AG04450 (cell line): ENCODE measurements at places on chromosomes 4 and X. TPM values are rescaled to one million over a fixed set of nuclear protein-coding genes. Genes with fewer than 3 reads are reported as not detected.

- peak; percentile 33 for DNase-seq
These were observed 5.5 kb downstream of the INPP4B start for GRCh38 chr4:142840516-142841123.

BEX5 gene
- polyA plus RNA-seq = not detected in 2 replicates

DNA sequence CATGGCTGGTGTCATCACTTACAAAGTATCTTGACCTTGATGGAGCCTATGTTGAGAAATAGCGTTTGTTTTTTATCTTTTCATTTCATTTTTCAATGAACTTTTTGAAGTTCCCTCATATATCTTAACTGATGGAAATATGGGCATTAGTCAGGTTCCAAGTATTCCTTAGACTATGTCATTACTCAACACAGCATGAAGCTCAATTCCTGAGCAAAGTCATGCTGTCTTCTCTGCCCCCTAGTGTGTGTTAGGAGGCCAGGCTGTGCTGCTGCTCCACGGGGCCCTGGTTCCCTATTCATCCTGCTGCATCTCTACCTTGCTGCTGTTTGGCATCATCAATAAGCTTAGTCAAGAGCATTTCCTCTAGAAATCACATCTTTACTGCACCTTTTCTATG is 40.9 kb downstream of the GPR143 start:
- no peak for DNase-seq

DNA sequence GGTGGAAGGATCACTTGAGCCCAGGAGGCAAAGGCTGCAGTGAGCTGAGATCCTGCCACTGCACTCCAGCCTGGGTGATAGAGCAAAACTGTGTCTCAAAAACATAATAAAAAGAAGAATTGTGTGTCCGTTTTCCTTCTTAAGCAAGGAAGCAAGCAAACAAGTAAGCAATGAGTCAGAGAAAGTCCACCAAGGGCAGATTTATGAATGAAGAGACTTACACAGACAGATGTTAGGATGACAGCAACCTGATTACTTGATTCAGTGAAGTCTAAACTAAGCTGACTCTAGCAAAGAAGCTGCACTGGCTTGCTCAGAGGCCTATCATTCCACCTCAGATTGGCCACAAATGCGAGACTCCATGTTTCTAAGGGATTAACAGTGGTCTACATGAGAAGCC is 34.1 kb upstream of the SCML1 start:
- no peak for DNase-seq

DNA sequence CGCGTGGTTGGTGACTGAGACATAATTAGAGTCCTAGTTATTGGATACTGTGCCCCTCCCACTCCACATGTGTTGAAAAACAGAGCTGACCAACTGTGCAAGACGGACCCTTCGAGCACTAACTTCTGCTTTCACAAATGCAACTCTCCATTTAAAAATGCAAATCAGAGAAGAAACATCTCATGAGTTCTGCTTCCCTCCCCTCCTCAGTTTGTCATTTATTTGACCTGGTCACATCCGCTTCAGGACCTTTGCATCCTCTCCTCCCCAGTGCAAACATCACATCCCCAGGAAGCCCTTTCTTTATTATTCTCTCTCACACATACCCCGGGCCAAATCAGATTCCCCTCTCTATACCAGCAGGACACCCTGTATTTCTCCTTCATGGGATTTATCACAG is 38.1 kb upstream of the NOCT start:
- DNase-seq = no peak

ZCCHC18 gene
- 1.9 and 2.1 TPM in 2 replicates for polyA plus RNA-seq

DNA sequence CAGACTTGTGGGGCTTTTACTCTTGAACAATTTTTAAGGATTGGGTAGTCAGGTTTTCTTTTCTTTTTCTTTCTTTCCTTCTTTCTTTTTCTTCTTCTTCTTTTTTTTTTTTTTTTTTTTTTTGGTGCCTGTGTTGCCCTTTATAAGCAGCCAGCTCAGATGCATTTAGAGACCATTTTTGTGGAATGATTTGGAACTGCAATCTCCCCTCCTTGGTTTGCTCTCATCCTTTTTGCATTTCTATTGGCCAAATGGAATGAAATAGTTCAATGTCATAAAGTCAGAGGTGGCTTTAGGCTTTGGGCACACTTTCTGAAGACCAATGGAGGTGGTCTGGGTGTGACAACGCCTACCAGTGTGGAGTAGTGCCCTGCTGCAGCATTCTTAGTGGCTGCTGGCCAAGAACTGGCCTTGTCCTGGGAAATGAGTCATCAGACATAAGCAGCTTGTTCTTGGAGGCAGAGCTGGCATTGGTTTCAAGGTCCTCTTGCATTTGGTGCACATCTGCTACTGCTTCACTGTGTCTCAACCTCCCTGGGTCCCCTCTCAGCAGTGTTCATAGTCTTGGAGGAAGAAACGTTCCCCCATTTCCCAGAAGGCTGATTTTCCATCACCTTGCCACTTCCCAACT is 84.5 kb downstream of the CT47B1 start:
- DNase-seq = no peak

- DNase-seq = no peak
These were observed 53.5 kb upstream of the PRSS48 start for GRCh38 chr4:151223465-151223864.

- DNase-seq = no peak
These were observed 2.4 kb upstream of the SETD7 start for GRCh38 chr4:139558235-139559088.

DNA sequence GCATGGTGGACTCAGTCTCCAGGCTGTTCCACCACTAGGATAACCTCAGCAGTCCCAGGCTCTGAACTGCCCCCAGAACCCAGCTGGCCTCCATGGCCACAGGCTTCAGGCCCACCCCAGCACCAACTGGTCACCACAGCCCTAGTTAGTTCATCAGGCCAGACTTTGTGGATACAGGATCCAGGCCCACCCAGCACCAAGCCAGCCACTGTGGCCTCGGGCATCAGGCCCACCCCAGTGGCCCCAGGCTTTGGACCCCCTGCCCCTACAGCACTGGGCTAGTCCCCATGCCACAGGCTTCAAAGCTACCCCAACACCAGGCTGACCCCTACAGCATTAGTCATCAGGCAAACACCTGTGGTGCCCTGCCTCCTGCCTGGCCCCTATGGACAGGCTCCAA is 50.0 kb downstream of the ZCCHC13 start:
- DNase-seq = no peak
